SW 1271 (cell line): ENCODE measurements at places on chromosomes 3 and 15.

DNA sequence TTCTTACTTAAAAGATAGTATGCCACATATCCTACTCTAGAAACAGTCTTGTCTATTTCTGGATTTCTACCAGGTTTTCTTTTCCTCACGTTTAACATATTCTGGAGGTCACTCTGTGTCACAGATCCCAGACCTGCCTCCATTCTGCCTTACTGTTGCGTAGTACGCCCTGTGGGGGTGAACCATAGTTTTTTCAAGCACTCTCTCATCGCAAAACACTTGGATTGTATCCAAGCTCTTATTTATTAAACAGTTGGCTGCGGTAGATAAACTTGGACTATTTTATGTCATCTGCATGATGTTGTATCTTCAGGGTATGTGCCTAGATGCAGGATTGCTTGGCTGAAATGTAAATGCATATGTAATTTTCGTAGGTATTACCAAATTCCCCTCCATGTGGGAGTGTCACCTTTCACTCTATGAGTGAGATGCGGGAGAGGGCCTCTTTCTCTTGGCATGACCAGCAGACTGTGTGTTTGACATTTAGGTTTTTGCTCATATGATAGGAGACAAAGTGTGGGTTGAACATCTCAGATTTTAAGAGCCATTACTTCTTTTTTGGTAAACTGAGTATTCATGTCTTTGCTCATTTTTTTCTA, 55.8 kb downstream of the ABTB1 start:
- no peak for DNase-seq

- no peak for DNase-seq
These were observed 396.7 kb downstream of the FOXP1 start for GRCh38 chr3:71186801-71187200.

- peak; percentile 37 for DNase-seq
These were observed 519 bp downstream of the ABHD6 start for GRCh38 chr3:58237941-58238681.

DNA sequence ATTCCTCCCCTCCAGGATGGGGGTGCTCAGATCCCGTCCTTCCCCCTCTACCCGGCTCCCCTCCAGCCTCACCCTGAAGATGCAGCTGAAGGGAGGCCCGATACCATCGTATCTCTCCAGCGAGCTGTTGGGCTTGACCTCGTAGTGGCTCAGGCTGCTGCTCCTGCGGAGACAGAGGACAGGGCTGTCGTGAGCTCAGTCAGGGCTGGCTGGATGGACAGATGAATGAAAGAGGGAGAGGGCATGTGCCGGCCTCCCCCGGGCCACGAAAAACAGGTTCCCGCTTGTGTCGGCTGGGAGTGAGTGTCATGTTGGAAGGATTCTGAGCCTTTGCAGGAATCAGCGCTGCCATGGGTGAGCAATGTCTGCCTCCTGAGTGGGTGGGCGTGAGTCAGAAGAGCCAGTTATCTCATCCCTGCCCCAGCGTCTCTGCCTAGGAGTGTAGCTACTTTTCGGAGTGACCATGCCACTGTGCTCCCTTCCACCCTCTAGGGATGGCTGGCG, 35.2 kb downstream of the FEM1B start:
- no peak for DNase-seq

DNA sequence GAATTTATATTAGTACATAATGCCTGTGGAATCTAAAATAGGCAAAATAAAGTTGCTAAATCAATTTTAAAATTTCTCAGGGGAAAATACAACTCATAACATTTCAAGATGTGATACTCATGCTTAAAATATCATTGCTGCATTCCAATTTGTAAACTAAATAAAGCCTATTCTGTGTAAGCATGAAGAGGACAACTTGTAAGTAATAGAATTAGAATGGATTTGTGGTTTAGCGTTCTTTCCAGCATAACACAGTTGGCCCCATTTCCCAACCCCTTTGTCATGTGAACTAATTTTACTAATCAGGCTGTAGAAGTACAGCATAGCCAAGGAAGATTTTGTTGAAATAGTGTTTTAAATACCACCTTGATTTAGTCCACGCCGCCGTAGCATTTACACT, 437.2 kb downstream of the SI start:
- DNase-seq: no peak

GRCh38 chr3:172063456-172064432, 24.4 kb downstream of the FNDC3B start:
- DNase-seq: no peak

DNA sequence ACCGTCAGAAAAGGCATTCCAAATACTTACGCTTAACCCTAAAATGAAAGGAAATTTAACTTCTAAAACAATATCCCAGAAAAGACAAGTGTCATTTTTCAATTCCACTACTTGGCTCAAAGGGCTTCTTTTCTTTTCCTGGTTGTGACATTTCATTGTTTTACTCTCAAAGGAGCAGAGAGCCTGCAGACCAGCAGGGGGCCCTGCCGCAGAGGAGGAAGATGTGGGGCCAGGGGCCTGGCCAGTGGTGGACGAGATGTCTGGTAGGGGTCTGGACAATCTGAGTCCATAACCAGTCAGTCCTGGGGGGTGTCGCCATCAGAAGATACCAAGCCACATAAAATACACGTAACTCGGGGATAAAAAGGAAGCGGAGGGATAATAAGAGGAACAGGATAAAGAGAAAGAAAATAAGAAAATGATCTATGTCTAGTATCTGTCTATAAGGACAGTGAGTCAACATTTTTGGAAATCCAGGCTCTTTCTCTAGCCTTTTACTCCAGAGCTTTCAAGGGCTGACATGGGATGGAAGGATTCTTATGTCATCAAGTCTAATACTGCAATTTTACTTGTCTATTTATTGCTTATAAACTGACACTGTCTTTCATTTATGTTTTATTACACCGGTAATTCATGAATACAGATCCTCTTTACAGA, 54.2 kb upstream of the ARHGEF3 start:
- DNase-seq: no peak

- DNase-seq: no peak
These were observed 27.6 kb downstream of the ZNF860 start for GRCh38 chr3:32009101-32009500.

GRCh38 chr15:99433026-99433756, 132.6 kb upstream of the MEF2A start:
- DNase-seq: no peak

DNA sequence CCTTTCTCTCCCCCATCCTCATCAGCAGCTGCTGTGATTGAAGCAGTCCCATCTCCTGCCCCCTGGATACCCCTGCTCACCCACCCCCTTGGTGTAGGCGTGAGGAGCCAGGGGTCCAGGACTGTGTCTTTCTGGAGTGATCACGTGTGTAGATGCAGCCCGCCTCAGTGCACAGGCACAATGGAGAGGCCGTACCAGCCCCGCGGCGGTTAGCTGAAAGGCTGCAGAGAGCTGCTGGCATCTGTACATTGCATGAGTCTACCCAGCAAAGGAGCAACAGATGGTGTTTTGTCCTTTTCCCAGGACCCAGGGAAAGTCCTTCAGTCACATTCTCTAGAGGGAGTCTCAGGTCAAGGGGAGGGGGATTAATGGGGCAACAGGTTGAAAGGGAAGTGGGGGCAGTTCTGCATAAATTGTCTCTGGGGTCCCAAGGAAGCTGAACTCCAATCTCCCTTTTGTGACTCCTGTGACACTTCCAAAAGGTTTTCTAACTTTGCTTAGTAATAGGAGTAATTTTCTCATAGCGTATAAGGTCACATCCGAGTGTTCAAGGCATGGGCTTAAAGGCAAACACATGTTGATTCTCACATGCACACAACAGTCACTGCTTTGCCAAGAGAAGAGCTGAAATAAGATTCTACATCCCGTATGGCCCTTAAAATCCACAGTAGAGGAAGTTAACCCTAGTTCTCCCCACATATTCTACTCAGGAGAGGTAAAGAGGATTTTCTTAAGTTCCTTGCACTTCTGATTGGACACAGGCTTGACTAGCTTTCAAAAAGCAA, 7.1 kb downstream of the CSPG5 start:
- no peak for DNase-seq

DNA sequence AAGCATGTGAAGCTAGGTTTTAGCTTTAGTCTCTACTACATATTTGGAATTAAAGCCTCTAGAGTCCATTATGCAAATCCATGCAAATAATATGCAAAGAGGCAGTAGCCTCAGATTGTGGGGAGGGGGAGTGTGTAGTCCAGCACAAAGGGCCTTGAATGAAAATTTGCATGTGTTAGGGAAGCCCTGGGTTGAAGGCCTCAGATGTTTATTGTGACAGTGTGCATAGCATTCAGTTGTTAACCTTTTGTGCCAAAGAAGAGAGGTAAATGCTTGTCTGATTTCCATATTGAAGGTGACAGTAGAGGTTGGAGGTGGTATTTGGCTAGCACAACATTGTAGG, 24.5 kb upstream of the BFSP2 start:
- no peak for DNase-seq
